Activated T-cell treated with anti-CD3 and anti-CD28 coated beads, Interleukin-2, amount 50 U/mL, for 1 hour (primary cell): ENCODE measurements at places on chromosomes 12 and 14.

GRCh38 chr14:24690492-24690891 is 56.5 kb upstream of the GZMB start:
- DNase-seq = no peak

- no peak for DNase-seq
Measured at GRCh38 chr14:58739674-58740073, 101.9 kb downstream of the DACT1 start.

DNA sequence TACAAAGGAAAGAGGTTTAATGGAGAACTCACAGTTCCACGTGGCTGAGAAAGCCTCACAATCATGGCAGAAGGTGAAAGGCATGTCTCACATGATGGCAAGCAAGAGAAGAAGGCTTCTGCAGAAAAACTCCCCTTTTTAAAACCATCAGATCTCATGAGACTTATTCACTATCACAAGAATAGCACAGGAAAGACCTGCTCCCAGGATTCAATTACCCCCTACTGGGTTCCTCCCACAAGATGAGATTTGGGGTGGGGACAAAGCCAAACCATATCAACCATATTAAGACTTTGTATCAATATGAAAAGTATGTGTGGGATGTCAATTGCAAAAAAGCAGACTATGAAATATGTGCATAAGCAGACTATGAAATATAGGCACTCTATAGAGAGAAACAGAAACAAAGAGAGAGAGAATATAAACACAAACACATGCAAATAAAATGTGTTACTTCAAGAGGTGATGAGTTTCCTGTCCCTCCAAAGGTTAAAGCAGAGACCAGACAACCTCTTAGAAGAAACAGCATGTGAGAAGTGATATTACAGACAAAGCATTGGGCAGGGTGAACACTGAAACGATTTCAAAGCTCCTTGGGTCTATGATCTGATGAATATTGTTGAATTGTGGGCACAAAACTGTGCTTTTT is 151.2 kb upstream of the KRR1 start:
- DNase-seq = no peak

- DNase-seq = no peak
Measured at GRCh38 chr12:52233462-52234207, 592 bp downstream of the KRT7 start.

- DNase-seq = no peak
Measured at GRCh38 chr12:14741153-14741552, 44.8 kb upstream of the GUCY2C start.

- no peak for DNase-seq
Measured at GRCh38 chr14:71665157-71665556, 267.1 kb upstream of the RGS6 start.

- DNase-seq = no peak
Measured at GRCh38 chr14:60956632-60957031, 24.2 kb downstream of the TRMT5 start.

GRCh38 chr14:104544362-104544961 is 35.1 kb upstream of the C14orf180 start:
- DNase-seq = no peak

- DNase-seq = no peak
Measured at GRCh38 chr14:97106609-97107008, 309.4 kb downstream of the VRK1 start.

DNA sequence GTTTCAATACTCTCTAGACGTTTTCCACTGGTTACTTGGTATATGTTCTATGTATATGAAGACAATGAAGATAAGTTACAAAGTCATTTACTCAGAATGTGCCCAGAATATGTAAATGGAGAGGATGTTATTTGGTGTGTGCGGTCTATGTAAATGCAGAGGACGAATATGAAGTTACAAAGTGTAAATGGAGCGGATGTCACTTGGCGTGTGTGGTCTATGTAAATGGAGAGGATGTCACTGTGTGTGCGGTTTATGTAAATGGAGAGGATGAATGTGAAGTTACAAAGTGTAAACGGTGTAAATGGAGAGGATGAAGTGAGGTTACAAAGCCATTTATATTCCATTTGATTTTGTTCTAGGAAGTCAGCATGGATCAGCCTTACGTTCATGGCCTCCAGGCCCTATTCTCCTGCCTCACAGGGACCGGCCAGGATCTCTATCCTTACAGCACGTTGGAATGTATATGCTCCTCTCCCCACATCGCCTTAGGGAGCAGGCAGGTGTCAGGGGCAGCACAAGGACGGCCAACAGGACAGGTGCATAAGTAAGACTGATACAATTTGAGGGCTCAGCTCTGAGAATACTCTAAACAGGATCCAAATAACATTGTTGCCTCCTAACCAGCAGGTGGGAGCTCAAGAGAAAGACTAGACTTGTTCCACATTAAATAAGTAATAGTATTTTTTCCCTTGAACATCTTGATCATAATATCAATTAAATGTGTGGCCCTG is 42.4 kb downstream of the GLRX5 start:
- DNase-seq = no peak

DNA sequence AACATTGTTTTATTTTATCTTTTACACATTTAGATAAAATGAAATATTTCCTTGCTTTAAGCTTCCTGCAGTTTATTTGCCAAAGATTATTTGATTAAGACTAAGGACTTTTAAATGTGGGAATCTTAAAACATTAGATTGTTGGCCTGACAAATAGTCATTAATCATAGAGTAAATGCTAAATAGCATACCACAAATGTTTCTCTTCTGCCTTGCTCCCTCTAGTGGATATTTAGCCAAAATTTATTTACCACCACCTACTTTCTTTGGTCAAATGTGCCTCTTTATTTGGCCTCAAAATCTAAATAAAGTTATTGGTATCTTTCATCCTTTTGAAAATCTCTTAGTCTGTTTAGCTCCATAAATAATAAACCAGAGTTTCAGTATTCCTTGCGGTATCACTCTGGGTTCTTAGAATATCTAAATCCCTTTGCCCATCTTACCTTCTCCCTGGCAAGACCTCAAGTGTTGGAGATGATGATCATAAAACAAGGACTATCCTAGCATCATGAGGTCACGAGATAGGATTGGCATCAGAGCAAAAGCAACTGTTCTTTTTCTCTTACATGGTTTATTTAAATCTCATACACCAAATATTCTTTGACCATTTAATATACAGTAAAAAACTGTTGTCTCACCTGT is 150.6 kb upstream of the AEBP2 start:
- no peak for DNase-seq

DNA sequence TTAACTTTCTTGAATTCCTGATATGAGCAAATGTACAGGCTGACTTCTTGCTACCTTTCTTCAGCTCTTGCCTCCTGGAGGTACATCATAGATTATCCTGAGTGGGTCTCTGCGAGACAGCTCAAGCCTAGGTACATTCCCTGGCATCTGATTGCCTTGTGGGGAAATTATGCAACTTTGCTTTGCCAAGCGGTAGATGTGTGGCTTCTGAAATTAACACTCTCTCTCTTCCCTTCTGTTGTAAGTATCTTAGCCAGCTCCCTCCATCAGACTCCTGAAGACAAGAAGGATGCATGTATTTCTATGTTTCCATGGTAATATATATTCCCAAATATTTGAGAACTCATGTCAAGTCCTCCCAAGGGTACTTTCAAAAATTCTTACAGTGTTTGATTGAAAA is 16.2 kb upstream of the SLC16A7 start:
- no peak for DNase-seq

DNA sequence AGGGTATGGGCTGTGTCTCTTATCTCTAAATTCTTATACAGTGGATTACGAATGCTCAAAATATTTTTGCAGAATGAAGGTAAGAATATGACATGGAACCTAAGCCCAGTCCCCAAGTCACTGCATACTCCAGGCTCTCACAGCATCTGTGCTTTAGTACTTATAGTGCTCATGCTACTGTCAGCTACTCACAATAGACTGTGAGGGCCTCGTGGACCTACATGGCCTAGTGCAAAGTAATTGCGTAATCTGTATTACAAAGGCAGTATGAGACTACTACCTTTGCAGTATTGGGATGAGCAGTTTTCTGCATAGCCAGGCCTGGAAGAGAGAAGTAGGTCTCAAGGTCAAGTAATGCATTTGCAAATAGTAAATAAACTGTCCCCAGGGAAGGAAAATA is 27.9 kb downstream of the VWF start:
- no peak for DNase-seq

DNA sequence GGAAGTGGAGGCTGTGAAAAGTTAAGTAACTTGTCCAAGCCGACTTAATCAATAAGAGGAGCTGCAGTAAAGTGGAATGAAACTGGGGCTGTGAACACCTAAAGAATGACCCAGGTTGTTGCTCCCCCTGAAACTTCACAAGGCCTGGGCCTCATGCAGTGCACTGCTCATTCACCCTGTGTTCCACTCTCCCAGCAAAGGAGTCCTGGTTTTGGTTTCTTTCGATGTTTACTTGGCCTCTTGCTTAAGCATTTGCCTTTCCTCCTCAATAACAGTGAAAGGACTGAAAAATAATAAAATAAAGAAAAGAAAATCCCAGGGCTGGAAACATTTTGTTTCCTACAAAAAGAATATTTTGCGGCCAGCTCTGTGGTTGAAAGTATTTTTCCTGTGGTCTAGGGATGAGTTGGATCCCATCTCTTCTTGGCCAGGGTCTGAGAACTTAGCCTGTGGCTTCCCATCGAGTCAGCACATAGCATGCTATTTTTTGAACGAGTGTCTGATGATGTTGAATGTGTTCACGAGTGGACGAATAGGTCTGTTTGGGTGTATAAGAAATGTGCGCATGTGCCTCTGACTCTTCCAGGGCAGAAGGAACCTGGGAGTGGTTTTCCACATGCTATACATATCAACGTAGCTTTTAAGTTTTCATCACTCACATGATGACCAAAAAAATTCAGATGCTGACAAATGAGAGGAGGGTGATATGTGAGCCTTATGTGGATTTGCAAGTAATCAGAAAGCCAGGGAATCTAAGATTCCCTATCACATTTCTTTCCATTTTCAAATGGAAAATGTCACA is 349.8 kb downstream of the ZFP36L1 start:
- no peak for DNase-seq

- no peak for DNase-seq
Measured at GRCh38 chr14:91232603-91233002, 11.9 kb downstream of the GPR68 start.

- DNase-seq = no peak
Measured at GRCh38 chr14:89805501-89805900, 149.0 kb downstream of the EFCAB11 start.

GRCh38 chr12:26896913-26897312 is 40.9 kb downstream of the INTS13 start:
- DNase-seq = no peak

DNA sequence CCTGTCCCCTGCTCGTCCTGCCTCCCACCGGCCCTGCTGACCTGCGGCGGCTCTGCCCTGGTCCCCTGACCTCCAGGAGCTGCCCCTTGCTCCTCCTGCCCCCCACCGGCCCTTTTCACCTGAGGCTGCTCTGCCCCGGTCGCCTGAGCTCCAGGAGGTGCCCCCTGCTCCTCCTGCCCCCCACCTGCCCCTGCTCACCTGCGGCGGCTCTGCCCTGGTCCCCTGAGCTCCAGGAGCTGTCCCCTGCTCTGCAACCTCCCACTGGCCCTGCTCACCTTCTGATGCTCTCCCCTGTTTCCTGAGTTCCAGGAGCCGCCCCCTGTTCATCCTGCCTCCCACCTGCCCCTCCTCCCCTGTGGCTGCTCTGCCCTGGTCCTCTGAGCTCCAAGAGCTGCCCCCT is 101.3 kb downstream of the TMEM121 start:
- DNase-seq = no peak

- DNase-seq = no peak
Measured at GRCh38 chr14:58919217-58919616, 269.2 kb upstream of the DAAM1 start.

DNA sequence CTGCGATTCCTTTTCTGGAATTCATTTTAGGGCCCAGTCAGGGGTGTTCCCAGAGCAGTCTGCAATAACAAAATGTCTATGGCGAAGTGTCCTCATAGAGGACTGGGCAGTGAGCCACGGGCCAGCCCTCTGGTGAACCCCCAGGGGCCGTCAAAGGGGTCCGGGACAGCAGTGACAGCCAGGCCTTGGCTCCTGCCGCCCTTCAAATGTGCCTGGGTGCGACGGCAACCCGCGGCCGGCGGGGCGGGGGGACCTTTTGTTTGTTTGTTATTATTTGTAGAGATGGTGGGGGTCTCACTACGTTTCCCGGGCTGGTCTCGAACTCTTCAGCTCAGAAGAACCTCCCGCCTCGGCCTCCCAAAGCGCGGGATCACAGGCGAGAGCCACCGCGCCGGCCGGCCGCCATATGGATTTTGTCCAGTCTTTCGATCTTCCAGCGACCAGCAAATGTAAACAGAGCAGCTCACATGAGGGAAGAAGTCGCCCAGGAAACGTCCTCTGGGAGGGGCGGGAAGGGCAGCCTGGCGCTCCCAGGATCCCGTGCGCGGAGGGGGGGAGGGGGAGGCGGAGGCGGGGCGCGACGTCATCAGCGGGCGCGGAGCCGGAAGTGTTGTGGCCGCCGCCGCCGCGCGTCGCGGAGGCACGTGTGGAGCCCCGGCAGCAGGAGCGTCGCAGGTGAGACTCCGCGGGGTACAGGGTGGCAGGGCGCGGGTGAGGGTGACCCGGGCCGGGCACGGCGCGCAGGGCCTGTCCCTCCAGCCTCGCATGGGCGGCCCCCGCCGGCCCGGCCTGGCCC is at the start of gene TRMT61A:
TSS of gene TRMT61A (plus strand) at position 610 of the 796 bp plus-strand sequence. CDS start 783 bp downstream, outside the sequence.
- DNase-seq = peak; percentile 84

DNA sequence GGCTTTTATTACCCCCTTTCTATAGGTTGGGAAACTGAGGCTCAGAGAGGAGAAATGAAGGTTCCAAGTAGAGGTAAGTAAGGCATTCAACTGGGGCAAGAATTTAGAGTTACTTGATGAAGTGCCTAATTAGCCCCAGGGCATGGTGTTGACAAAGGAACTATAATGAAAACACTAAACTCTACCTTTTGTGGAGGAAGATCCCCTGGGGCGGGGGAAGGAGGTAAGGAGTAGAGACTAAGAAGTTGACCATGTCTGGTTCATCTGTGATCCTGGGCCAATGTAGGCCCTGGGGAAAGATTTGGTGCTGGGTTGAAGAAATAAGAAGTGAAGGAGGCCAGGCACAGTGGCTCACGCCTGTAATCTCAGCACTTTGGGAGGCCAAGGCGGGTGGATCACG is 16.2 kb upstream of the COX6A1 start:
- no peak for DNase-seq

DNA sequence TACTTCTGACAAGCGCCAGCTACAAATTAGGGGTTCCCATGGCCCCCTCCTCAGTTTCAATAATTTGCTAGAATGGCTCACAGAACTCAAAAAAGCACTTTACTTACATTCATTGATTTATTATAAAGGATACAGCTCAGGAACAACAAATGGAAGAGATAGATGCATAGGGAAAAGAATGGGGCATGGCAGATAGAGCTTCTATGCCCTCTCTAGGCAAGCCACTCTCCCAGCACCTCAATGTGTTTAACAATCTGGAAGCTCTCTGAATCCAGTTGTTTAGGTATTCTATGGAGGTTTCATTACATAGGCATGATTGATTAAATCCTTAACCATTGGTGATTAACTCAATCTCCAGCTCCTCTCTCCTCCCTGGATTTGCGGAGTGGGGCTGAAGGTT is 184.5 kb upstream of the DAAM1 start:
- no peak for DNase-seq

- DNase-seq = peak; percentile 62
Measured at GRCh38 chr12:130031571-130032189, 127.9 kb upstream of the TMEM132D start.
